Stomach (tissue), 19 donors: ENCODE measurements at places on chromosomes 6 and 20. TPM values are rescaled to one million over a fixed set of nuclear protein-coding genes. Genes with fewer than 3 reads are reported as not detected.

- DNase-seq: no peak
Measured at GRCh38 chr6:141914646-141915045, 218.1 kb upstream of the GJE1 start.

DNA sequence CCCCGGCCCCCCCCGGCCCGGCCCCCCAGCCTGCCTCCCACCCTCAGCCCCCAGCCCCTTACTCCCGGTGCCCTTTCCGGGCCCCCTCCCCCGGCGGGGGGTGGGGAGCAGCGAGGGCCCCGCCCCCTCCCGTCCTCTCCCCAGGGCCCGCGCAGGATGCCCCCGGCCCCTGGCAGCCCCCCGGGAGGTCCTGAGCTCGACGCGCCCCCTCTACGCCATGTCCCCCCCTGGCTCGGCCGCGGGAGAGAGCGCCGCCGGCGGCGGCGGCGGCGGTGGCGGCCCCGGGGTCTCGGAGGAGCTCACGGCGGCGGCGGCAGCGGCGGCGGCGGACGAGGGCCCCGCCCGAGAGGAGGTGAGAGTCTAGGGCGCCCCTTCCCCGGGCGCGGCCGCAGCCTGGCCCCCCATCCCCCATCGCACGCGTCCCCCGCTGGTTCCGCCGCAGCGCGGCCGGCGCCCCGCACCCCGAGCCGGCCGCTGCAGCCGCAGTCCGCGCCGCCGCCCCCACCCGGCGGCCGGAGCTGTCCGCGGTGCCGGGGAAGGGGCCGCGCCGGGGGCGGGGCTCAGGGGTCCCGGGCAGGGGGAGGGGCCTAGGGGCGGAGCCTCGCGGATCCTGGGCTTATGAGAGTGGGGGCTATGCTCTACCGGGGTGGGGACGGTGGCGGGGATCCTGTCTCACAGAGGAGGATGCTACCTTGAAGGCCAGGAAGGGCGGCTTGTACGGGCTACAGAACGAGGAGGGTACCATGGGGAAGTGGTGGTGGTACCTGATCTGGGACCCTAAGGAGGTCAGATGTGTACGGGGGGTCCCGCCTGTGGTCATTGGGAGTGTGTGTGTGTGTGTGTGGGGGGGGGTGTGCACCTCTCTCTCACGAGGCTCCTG lies 516 bp downstream of the TMEM151B start:
- no peak for DNase-seq

DNA sequence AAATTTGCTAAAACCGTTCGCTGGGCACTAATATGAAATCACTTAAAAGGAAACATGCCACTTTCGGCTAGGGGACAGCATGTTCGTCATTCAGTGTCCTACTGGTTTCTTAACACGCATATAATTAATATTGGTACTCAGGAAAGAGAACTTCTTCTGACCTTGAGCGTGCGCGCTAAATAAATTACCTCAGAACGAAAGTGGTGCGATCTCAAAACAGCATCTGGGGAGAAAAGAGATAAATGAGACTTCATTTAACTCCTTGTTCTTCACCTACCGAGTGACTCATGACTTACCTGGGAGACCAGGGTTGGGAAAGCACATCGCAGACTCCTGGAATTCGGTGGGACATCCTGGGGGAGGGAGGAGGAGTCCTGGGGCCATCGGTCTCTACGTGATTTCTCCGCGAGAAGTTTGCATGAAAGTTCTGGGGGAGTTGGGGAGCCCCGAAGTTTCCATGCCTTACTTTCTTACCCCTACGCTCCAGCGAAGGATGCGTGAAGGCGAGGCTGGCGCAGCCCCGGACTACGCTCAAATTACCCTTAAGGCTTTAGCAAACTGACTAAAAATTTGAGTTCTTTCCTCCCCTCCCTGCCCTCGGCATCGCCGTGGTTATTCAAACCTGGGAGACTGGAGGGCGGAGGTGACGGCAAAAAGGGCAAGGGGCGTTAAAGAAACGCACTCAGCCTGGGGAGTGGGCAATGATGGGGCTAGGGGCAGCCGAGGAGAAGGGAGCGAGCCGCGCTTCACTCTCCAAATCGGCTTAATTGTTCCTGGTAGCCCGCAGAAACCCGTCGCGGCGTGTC lies 1.1 kb upstream of the BEND6 start:
- no peak for DNase-seq

GRCh38 chr20:48458601-48459385 lies 369.0 kb downstream of the PREX1 start:
- no peak for DNase-seq

- DNase-seq: peak; percentile 88
Measured at GRCh38 chr20:37343212-37343993, 2.5 kb upstream of the SRC start.

- DNase-seq: no peak
Measured at GRCh38 chr6:13696226-13696625, 15.4 kb downstream of the RANBP9 start.

GRCh38 chr6:29757701-29758293 lies 34.6 kb downstream of the HLA-F start:
- DNase-seq: no peak

GRCh38 chr6:49409951-49410542 lies 53.0 kb downstream of the MMUT start:
- DNase-seq: peak; percentile 87

GRCh38 chr6:85405175-85405852 lies 44.6 kb upstream of the NT5E start:
- peak; percentile 86 for DNase-seq

GRCh38 chr6:109243863-109244825 lies 138.1 kb downstream of the CD164 start:
- DNase-seq: no peak

DNA sequence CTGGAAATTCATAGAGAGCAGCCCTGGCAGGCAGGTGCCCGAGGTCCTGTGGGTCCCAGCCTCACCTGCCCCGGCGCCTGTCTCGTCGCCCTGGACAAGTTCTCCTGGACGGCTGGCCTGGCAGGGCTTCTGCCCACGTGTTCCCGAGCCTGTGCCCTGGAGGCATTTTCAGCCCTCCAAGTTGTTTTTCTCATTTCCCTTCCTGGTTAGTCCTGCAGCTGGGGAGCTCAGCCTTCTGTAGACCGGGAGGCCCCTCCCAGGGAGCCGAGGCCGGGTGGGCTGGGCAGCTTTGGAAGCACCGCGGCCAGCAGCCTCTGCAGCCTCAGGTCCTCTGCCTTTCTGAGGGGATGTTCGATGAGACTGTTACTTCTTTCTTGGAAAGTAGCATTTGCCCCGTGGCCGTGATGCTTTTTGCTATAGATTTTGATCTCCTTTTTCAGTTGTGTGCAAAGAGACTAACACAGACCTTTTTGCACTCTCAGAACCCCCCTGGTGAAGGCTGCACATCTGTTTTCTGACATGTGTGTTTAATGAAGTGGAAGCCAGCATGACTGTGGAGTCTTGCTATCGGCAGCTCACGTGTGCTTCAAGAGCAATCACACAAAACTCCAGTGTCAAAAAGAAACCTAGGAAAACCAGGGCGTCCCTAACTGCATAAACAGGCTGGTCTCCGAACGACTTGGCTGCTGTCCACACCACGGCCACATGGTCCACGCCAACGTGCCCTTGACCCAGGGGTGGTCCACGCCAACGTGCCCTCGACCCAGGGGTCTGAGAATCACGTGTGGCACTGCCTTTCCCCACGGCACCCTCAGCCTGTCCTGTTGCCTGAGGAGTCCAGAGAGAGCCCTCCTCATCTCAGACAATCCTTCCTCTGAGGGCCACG lies 207.5 kb downstream of the SMOC2 start:
- peak; percentile 48 for DNase-seq

DNA sequence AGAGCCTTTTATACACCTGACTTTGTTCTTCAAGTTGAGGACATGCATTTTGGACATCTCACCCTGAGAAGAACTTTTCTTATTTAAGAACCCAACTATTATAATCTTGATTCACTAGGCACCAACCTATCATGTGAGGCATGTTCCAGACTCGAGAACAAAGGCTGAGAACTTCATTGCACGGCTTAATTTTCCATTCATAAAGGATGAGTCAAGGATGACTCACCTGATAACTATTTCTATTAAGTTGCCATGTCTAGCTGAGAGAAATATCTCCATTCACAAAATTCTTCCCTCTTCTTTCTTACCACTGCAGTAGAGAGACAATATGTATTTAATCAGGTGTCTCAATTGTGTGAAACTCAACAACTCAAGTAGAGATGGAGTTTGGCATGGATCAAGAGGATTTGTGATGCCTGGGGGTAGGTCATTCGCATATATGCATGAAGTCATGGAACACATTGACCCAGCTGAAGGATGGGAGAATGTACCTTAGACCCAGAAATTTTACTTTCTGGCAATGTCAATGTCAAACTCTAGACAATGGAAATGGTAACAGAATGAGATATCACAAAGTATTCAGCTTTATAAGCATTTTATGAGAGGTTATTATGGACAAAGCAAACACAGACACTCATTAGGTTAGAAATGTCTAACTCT lies 208.7 kb upstream of the PRND start:
- DNase-seq: no peak

- no peak for DNase-seq
Measured at GRCh38 chr6:42354702-42355101, 97.0 kb downstream of the TRERF1 start.

DNA sequence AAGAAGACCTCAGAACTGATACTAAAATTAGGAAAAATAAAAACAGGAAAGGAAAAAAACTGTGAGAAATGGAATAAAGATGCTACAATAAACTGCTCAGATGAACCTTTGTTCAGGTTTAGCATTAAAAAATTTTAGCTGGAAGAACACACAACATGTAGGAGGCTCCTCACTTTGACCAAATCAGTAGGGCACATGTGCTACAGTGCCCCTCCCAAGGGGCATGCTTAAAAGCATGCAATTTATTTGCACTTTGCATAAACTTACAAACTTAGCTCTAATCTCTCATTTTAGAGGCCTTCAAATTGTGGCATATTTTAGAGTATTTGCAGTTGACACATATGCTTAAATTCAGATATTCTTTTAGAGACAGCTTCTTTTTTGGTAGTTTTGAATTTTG lies 570.2 kb downstream of the UTRN start:
- no peak for DNase-seq

DNA sequence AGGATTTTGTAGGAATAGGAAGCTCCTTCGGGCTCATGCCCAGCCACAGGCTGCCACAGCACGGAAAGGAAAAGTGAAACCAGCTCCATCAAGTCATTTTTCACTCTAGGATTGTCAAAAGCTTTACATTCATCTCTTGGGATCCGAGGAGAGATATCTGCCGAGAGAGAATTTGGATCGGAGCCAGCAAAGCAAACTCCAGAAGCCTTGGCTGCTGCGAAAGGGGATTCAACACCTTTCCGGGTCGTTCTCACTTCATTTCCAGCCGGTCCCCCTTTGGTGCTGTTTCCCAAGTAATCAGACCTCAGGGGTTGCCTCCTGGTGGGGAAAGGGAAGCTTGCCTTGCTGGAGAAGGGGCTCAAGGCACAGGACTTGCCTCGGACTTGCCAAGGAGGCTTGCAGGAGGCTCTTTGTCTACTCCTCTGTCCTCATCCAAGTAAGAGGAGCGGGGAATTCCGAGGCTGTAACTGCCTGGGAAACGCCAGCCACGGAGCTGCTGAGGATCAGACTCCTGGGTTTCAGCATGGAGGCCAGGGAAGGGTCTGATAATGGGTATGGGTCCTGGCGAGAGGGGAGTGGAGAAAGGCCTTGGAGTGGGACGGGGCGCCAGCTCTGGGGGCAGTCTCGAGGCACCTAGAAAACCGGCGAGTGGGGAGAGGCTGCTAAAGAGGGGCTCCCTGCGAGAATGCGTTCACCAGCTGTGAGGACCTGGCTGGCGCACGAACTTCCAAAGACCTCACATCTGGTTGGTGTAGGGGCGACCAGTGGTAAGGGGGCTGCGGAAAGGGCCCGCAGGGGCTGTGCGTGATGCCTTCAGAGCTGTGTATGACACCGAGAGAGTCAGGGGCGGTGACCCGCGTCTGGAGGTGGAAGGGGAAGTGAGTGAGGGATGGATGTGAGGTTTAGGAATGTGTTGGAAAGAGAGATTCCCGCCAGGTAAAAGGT lies 702 bp downstream of the ETV7 start:
- peak; percentile 77 for DNase-seq

- no peak for DNase-seq
Measured at GRCh38 chr6:24961852-24962251, 26.1 kb upstream of the RIPOR2 start.

- no peak for DNase-seq
Measured at GRCh38 chr6:127547904-127548649, 28.9 kb upstream of the C6orf58 start.

GRCh38 chr20:3775457-3776108 lies 5.7 kb downstream of the SPEF1 start:
- no peak for DNase-seq

DNA sequence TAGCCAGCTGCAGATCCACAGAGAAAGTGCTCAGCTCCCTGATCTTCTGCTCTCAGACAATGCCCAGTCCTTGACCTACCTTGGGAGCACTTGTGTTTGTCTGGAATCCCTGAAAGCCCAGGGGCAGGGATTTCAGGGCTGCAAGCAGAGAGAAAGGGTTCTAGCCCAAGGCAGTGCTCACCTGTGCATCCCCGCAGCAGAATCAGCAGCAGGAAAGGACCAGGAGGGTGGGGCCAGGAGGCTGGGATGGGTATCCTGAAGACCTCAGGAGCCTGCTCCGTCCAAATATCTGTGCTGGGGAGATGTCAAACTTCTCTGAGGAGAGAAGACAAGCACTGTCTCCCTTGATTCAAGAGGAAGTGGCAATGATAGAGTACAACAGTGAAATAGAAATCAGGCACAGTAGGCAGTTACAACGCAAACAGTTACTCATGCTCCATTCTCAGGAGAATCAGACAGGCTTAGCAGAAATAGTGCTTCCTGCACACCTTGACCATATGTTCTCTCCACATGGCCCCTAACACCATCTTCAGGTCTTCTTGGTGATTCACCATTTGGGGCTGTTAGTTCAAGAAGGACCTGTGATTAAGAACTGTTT lies 28.7 kb upstream of the SIRPG start:
- DNase-seq: no peak

DNA sequence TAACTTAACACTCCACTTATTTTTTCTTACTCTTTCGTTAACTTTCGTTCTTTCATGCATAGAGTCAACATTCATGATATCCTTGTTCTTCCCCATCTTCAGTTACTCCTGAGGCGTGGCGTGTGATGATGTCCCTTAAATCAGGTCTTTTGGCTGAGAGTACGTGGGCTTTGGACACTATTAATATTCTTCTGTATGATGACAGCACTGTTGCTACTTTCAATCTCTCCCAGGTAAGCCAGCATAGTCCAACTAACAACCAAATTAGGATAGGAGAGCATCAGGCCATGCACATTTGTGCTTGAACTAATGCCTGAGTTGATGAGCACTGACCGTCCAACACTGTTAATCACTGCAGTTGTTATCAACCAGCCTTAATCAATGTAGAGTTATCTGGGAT lies 119.6 kb downstream of the TMEM242 start:
- no peak for DNase-seq

The MAS1 gene
- total RNA-seq: not detected

The CENPQ gene
- total RNA-seq: 1.8 TPM

The OXT gene
- total RNA-seq: not detected

The BPIFA1 gene
- not detected for total RNA-seq

The ABHD16B gene
- not detected for total RNA-seq

The BMP7 gene
- total RNA-seq: 8.4 TPM

The HMGA1 gene
- total RNA-seq: 43.4 TPM
